Fibroblast of villous mesenchyme (primary cell): ENCODE measurements at places on chromosomes 1 and 21.

- DNase-seq: peak; percentile 28
Observed at GRCh38 chr1:207321790-207322645, 540 bp downstream of the CD55 start.

GRCh38 chr1:8815582-8816151, 1.8 kb downstream of the RERE start:
- peak; percentile 27 for DNase-seq

GRCh38 chr1:113675302-113675701, 84.0 kb downstream of the PHTF1 start:
- peak; percentile 12 for DNase-seq

DNA sequence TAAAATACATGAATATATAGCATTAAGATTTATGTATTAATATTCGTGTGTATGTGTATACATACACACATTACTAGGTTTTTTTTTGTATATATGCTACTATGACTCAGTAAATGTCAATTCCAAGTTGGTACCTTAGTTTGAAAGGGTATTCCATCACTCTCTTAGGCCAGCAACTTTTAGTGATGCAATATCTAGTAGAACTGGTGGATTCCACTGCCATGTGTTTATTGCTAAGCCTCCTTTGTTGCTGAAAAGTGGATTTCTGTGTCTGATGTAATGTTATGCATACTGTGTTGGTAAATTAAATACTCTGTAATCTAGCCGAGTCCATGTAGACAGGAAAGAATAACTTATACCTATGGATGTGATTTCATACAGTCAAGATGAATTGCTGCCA, 16.9 kb upstream of the COL11A1 start:
- DNase-seq: peak; percentile 18

- no peak for DNase-seq
Observed at GRCh38 chr1:116735246-116735645, 19.0 kb upstream of the CD2 start.
